Tibial nerve (tissue), 4 donors: ENCODE measurements at places on chromosomes 13 and 19.
A peak's percentile ranks its signal among the peaks of the same experiment; 100 is the strongest.

- no peak overlapping the region for H3K4me3 ChIP-seq
- no peaks in the 10 kb centered on the region for H3K27me3 ChIP-seq
- no peaks in the 10 kb centered on the region for H3K36me3 ChIP-seq
These were observed 11.5 kb upstream of the TFDP1 start for GRCh38 chr13:113573065-113573464.

DNA sequence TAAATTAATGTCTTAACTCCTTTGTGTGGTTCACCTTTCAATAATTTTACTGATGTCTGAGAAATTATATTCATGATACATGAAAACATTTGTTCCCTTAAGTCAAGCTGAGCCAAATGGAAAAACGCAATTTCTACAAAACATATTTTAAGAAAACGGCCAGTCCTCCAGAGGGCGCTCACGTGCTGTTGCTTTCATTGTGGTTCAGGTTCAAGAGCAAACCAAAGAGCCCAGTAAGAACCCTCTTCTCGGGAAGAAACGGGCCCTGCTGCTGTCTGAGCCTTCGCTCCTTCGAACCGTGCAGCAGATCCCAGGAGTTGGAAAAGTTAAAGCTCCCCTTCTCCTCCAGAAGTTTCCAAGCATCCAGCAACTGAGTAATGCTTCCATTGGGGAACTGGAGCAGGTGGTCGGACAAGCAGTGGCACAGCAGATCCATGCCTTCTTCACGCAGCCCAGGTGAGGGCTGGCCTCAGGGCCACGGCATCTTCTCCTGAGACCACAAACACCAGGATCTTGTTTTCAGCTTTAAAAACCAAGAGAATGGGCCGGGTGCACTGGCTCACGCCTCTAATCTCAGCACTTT is 4.3 kb downstream of the FAAP24 start:
- no peaks in the 10 kb centered on the region for H3K27me3 ChIP-seq
- DNase-seq: peak; percentile 84
- H3K36me3 ChIP-seq: peaks cover 10% of the 10 kb centered on the region
- peaks cover 1% of the 10 kb centered on the region for H3K4me1 ChIP-seq
- no peak overlapping the region for H3K27ac ChIP-seq
- no peak overlapping the region for H3K4me3 ChIP-seq

- H3K27ac ChIP-seq: no peak overlapping the region
- H3K4me3 ChIP-seq: no peak overlapping the region
- no peaks in the 10 kb centered on the region for H3K36me3 ChIP-seq
- no peaks in the 10 kb centered on the region for H3K27me3 ChIP-seq
- no peaks in the 10 kb centered on the region for H3K4me1 ChIP-seq
These were observed 41.1 kb upstream of the CHST8 start for GRCh38 chr19:33580645-33581037.

- H3K4me3 ChIP-seq: no peak overlapping the region
- H3K27ac ChIP-seq: no peak overlapping the region
- peaks cover 15% of the 10 kb centered on the region for H3K4me1 ChIP-seq
- DNase-seq: no peak
- peaks cover 69% of the 10 kb centered on the region for H3K36me3 ChIP-seq
These were observed 5.9 kb downstream of the BORCS8 start for GRCh38 chr19:19185853-19186740.

DNA sequence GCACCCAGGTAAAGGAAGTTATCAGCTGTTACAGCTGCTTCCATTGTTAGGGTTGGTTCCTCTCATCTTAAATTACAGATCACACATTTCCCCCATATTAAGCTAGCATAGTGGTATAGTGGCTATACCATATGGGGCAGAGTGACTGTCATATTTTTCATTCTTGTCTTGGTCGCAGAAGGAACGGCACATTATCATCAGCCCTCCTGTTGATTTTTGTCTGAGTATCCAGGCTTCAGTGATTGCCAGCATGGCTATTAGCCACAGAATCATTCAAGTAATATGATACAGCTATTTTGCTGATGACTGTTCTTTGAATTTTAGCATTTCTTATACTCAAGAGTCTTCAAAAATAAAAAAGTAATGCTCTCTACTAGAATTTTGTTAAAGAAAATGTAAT is 240.9 kb downstream of the LIG4 start:
- H3K4me1 ChIP-seq: no peaks in the 10 kb centered on the region
- no peak for DNase-seq
- no peak overlapping the region for H3K27ac ChIP-seq
- H3K4me3 ChIP-seq: no peak overlapping the region
- no peaks in the 10 kb centered on the region for H3K27me3 ChIP-seq

- H3K4me3 ChIP-seq: no peak overlapping the region
- no peak overlapping the region for H3K27ac ChIP-seq
- H3K27me3 ChIP-seq: no peaks in the 10 kb centered on the region
- peaks cover 12% of the 10 kb centered on the region for H3K4me1 ChIP-seq
- no peak for DNase-seq
These were observed 8.9 kb upstream of the TPP2 start for GRCh38 chr13:102587916-102588315.

GRCh38 chr19:41424335-41425173 is 2.6 kb downstream of the B3GNT8 start:
- H3K36me3 ChIP-seq: peaks cover 78% of the 10 kb centered on the region
- peaks cover 50% of the 10 kb centered on the region for H3K4me1 ChIP-seq
- DNase-seq: no peak
- H3K27me3 ChIP-seq: no peaks in the 10 kb centered on the region
- H3K4me3 ChIP-seq: no peak overlapping the region

DNA sequence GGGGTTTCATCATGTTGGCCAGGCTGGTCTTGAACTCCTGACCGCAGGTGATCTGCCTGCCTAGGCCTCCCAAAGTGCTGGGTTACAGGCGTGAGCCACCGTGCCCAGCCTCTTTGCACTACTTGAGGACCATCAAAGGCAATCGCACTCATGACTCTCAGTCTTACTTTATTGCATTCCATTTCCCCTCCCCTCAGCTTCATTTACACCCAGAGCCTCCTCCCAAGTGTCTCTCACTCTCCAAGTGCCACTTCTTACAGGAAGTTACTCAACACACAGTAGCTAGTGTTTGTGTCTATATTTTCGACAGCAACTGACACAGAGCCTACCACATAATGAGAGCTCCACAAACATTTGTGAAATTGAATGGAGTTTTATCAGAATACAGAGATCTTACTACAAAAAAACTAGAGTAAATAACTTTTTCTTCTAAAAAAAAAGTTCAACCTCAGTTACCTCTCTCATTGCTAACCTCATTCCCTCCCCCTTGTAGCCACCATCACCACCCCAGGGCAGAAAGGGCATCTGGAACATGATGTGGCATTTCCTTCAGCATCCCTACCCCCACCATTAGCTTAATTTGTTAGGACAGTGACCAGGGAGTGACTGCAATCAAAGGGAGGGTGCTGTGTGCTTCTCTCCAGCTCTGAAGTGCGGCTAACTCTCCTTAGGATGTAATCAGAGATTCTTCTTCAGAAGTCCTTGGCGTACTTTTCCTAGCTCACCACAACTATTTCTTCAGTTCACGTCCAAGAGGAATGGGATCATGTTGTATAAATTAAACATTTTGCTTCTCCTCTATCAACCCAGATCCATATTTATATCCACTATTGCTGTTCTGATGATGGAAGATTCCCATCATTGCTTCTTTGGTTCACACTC is 17.0 kb upstream of the RUBCNL start:
- no peak for DNase-seq
- H3K4me1 ChIP-seq: no peaks in the 10 kb centered on the region
- no peaks in the 10 kb centered on the region for H3K27me3 ChIP-seq
- H3K4me3 ChIP-seq: no peak overlapping the region
- H3K27ac ChIP-seq: no peak overlapping the region

- DNase-seq: no peak
- H3K4me1 ChIP-seq: no peaks in the 10 kb centered on the region
These were observed 17.3 kb downstream of the PARP4 start for GRCh38 chr13:24495151-24495729.

DNA sequence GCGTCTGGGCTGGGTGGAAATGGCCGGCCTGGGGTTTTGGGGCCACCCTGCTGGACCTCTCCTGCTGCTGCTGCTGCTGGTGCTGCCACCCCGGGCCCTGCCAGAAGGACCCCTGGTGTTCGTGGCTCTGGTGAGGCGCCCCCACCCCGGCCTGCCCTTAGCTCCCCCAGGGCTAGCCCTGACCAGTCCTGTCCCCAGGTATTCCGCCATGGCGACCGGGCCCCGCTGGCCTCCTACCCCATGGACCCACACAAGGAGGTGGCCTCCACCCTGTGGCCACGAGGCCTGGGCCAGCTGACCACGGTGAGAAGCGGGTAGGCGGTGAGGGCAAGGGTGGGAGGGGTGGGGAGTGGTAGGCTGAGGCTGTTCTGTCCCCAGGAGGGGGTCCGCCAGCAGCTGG is at the start of gene ACP4:
TSS of gene ACP4 (plus strand) at position 20 of the 400 bp plus-strand sequence. CDS start at position 20, 0 bp downstream.
- H3K27me3 ChIP-seq: no peaks in the 10 kb centered on the region
- H3K4me3 ChIP-seq: no peak within 1 kb of the TSS
- DNase-seq: no peak

DNA sequence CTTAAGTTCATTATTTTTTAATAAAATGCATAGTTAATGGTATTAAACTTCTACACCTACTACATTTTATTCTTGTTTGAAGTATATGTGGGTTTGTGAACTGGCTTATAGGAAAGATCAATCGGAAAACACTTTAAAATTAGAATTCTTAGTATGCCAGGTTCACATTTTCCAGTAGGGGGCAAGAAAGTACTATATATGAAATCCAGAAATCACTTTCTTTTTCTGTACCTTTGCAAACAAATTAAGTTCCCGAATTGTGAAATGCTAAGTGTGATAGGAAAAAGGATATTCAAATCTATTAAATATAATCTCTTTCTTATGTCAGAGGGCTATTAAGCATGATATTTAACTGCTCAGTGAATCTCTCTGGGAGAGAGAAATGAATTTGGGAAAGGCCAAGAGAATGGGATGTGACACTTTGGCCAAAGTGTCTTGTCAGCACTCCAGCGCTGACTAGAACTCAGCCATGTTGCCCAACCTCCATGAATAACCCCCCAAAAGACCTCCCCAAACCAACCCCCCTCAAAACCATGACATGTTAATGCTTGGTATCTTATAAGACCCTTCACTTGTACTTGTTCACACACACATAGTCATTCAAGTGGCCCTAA is 122.6 kb upstream of the SLC10A2 start:
- DNase-seq: no peak
- no peak overlapping the region for H3K27ac ChIP-seq
- H3K27me3 ChIP-seq: no peaks in the 10 kb centered on the region
- no peaks in the 10 kb centered on the region for H3K36me3 ChIP-seq
- no peaks in the 10 kb centered on the region for H3K4me1 ChIP-seq

GRCh38 chr19:33755099-33756035 is 41.3 kb upstream of the KCTD15 start:
- no peak overlapping the region for H3K27ac ChIP-seq
- H3K4me3 ChIP-seq: no peak overlapping the region
- H3K27me3 ChIP-seq: no peaks in the 10 kb centered on the region
- no peaks in the 10 kb centered on the region for H3K36me3 ChIP-seq
- no peak for DNase-seq
- H3K4me1 ChIP-seq: no peaks in the 10 kb centered on the region

- H3K27me3 ChIP-seq: no peaks in the 10 kb centered on the region
- no peak for DNase-seq
- H3K27ac ChIP-seq: no peak overlapping the region
- no peaks in the 10 kb centered on the region for H3K4me1 ChIP-seq
- no peak overlapping the region for H3K4me3 ChIP-seq
These were observed 1661.6 kb downstream of the SLITRK1 start for GRCh38 chr13:82220641-82221040.

DNA sequence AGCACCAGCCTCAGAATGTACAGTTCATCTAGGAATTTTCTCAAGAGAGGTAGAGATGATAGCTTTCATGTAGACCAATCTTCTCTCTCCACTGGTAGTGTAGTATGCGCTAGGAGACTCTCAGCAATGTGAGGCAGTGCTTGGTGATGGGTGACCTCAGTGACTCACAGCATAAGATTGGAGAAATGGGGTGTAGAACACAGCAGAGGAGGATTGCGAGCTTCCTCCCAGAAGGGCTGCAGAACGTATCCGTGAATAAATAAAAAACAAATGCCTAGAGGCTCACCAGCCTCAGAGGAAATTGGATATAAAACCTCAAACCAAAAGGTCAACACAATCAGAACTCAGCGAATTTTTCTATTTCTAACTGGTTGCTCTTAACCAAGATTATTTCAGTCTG is 182.9 kb upstream of the RXFP2 start:
- no peaks in the 10 kb centered on the region for H3K36me3 ChIP-seq
- no peak overlapping the region for H3K4me3 ChIP-seq
- no peaks in the 10 kb centered on the region for H3K4me1 ChIP-seq
- H3K27ac ChIP-seq: no peak overlapping the region

DNA sequence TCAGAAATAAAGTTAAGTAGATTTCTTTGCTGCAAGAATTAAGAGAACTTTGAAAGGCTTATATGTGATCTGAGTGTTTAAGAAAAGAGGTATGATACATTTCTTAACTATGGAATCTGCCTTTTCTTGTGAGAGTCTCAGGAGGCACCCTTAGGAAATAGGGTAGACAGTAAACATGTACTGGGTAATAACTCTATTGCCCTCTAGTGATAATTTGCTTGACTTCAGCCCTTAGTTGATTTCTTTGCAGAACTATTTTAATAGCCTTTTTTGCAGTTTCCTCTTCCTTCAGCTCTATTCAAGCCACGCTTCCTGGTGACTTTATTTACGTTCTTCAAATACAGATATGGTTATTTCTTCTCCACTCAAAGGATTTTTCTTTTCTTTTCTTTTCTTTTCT is 37.0 kb upstream of the CCNA1 start:
- no peak overlapping the region for H3K4me3 ChIP-seq
- H3K27me3 ChIP-seq: no peaks in the 10 kb centered on the region
- H3K4me1 ChIP-seq: no peaks in the 10 kb centered on the region
- H3K27ac ChIP-seq: no peak overlapping the region
- H3K36me3 ChIP-seq: no peaks in the 10 kb centered on the region

DNA sequence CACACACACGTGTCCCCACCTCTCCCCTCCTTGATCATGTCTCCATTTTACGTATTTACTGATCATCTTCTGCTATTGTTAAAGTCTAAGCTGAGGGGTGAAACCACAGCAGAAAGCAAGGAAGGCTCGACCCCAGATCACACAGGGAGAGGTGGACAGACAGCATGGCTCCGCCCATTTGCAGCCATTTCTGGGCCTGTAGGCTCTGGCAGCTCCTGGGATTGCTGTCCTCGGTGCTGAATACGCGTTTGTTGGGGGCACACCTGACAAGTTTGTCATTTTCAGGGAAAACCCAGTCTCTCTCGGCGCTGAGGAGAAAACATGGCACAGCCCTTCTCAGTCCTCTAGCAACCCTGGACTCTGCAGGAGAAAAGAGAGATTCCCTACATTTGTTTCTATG is 8.0 kb downstream of the TMEM86B start:
- H3K27ac ChIP-seq: no peak overlapping the region
- H3K36me3 ChIP-seq: no peaks in the 10 kb centered on the region
- no peak for DNase-seq
- H3K4me1 ChIP-seq: peaks cover 14% of the 10 kb centered on the region
- no peaks in the 10 kb centered on the region for H3K27me3 ChIP-seq

- H3K4me3 ChIP-seq: no peak overlapping the region
- no peaks in the 10 kb centered on the region for H3K4me1 ChIP-seq
- no peaks in the 10 kb centered on the region for H3K27me3 ChIP-seq
- H3K36me3 ChIP-seq: no peaks in the 10 kb centered on the region
- DNase-seq: no peak
- H3K27ac ChIP-seq: no peak overlapping the region
These were observed 344.3 kb upstream of the SGCG start for GRCh38 chr13:22836475-22836874.

- H3K36me3 ChIP-seq: no peaks in the 10 kb centered on the region
- H3K4me3 ChIP-seq: no peak overlapping the region
- H3K27ac ChIP-seq: no peak overlapping the region
- H3K27me3 ChIP-seq: peaks cover 43% of the 10 kb centered on the region
- H3K4me1 ChIP-seq: no peaks in the 10 kb centered on the region
These were observed 2.8 kb downstream of the MYH14 start for GRCh38 chr19:50206191-50206590.
